ENCODE measurements at places on chromosomes 13 and 19.

DNA sequence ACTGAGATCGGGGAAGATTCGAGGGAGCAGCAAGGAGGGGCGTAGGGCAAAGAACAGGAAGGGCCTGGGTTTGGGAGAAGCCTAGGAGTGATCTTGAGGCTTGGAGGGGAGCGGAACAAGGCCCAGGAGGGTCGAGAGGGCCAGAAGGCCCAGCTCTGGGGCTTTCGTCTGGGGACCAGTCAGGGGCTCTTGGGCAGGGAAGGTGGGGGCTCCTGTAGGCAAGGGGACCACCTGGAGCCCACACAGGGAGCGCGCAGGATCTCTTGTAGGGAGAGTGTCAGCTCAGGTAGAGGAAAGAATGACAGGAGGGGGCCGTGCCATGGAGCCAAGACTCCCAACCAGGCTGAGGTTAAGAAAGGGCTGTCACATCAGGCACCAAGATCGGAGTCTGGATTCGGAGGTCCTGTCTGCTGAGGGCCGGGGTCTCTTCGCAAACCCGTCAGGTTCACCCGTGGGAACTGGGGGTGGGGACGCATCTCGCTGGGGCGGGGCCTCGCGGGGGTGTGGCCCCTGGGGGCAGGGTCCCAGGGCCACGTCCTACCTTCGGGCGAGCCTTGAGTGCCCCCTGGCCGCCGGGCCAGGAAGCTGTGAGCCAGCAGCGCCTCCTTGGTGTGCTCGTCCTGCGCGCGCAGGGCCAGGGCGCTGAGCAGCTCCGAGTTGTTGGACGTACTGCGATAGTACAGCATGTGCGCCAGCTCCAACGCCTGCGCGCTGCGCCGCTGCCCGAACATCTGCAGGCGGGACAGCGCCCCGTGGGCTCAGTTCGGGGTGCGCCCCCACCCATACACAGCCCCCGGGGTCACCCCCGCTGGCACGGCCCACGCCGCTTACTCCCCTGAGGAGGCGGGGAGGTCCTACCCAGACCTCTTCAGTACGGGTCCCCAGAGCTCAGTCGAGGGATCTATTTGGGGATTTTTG, 8.4 kb downstream of the EMP3 start:
- peak; percentile 91 for DNase-seq

DNA sequence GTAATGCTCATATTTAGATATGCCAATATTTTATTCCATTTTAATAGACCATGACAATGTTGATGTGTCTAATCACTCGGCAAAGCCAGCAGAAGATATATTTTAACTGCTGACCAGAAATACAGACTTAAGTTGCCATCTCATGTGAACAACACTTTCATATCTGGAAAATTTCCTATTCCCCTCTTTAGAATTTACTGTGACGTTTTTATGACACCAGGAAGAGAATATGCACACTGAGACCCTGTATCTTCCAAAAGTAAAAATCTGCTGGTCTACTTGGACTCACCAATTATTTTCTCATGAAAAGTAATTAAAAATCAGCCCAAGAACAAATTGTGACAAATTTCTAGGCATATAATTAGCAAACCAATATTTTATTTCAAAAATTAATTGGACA, 2.1 kb downstream of the PROSER1 start:
- no peak for DNase-seq

DNA sequence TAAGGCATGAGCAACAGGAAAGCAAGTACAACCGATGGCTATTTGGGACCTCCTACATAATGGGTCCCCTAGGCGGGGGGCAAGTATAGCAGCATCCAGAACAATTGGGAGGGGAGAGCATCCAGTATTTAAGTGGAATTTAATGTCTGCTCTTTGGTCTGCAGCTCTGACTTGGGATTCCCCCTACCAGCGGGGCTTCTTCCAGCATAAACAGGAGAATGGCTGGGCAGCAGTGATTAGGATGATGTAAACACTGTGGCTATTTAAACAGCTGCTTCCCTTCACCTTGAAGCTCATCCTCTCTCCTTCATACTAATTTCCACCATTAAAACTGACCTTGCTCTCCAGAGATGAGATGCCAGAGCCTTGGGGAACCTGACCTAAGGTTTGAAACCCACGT, 73.9 kb upstream of the OXGR1 start:
- no peak for DNase-seq

DNA sequence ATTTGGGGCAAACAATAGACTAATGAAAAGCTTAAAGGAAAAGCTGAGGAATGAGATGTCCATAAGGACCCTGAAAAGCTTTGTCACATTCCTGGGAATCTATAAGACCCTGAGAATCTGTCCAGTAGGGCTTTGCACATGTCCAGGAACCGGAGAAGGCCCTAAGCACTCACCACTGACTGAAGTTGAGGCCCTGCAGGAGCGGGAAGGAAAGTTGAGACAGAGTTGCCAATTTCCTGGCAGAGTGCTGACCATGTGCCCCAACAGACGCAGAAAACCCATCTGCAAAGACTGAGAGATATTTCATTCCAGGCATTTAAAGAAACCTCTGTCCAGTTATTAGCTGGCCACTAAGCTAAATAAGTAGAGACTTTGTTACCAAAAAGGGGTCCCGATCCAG, 890.5 kb downstream of the UQCRFS1 start:
- no peak for DNase-seq

- DNase-seq, result no peak
These were observed 805.6 kb upstream of the ARGLU1 start for GRCh38 chr13:107373551-107373950.

DNA sequence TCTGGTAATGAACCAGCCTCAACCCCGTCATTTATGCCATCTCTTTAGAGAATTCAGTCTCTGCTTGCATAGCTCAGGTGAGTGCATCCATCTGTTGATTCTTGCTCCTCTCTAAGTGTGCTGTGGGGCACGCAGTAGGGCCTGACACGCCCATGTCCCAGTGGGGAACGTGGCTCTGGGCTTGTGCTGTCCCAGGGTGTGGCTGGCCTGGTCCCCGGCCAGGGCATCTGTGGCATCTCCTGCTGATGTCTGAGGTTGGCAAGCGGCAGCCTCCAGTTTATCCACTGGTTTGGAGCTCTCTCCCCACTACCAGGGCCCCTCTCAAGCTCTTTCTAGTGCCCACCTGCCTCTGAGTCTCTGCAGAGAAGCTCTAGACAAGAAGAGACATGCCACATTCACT, 146.6 kb upstream of the GJB6 start:
- DNase-seq, result no peak

DNA sequence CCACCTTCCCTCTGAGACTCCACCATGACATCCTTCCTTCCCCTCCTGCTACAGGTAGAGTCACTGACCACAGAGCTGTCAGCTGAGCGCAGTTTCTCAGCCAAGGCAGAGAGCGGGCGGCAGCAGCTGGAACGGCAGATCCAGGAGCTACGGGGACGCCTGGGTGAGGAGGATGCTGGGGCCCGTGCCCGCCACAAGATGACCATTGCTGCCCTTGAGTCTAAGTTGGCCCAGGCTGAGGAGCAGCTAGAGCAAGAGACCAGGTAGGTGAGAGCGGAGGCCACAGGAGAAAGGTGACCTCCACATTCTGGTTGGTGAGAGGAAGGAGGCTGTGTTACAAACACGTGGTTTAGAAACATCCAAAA, 27.6 kb downstream of the KCNC3 start:
- DNase-seq, result no peak

GRCh38 chr19:4373601-4374497, 26.5 kb downstream of the SH3GL1 start:
- DNase-seq, result no peak

- no peak for DNase-seq
These were observed 21.9 kb downstream of the ANKRD27 start for GRCh38 chr19:32652894-32653598.

- DNase-seq, result no peak
These were observed 54.8 kb upstream of the HMGB1 start for GRCh38 chr13:30520571-30520970.

DNA sequence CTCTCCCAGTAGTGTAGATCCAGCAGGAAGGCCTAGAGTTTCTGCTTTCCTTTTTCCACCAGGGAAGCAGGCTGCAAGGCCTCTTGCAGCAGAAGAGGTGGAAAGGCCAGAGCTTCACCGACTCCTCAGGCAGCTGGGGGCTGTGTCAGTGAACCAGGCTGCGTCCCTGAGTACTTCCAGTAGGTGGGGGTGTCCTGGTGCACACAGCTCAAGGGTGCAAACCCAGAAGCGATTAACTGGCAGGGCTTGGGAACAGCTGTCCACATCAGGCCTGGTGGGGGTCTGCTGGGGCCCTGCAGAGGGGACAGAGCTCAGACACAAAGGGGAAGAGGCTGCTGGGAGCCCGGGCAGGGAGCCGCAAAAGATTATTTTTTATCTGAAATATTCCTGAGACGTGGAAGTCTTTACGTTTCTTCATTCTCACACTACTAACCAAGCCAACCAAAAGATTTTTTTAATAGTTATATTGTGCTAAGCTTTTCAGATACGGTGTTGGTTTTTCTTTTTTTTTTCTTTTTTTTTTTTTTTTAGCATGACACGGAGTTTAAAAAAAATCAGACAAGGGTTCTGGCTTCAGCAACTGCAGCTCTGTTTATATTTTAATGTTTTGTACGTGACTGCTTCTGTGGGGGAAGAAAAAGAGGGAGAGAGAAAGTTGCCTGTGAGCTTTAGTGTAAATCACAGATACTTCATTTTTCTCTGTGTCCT, 11.0 kb downstream of the TSHZ3 start:
- DNase-seq, result no peak

DNA sequence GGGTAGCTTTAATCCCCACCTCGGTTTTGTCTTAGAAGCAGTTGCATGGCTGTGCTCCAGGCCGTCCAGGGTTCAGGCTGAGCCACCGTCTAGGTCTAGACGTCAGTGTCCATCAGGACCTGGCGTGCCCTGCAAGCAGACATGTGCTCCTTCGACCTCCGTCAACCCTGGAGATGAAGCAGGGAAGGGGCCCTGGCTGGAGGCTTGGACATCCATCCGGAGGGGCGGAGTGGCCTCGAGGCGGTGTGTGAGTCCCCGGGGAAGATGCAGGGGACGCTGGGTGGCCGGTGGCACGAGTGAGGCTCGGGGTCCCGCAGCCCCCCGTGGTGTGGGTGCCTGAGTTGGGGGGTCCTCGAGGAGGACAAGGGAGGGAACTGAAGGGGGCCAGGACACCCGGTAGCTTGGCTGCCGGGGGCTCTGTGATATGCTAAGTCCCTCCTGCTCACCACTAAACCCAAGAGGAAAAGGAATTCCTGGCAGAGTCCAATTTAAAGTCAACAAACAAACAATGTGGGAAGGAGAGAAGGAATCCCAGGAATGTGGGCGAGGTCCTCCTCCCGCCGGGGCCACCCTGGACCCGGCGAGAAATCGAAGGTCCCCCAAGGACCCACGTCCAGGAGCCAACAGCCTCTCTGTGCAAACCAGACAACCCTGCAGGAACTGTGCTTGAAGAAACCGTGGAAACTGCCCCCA, 14.9 kb upstream of the PTBP1 start:
- DNase-seq, result no peak

GRCh38 chr13:39587939-39588338, 15.1 kb downstream of the LHFPL6 start:
- no peak for DNase-seq

DNA sequence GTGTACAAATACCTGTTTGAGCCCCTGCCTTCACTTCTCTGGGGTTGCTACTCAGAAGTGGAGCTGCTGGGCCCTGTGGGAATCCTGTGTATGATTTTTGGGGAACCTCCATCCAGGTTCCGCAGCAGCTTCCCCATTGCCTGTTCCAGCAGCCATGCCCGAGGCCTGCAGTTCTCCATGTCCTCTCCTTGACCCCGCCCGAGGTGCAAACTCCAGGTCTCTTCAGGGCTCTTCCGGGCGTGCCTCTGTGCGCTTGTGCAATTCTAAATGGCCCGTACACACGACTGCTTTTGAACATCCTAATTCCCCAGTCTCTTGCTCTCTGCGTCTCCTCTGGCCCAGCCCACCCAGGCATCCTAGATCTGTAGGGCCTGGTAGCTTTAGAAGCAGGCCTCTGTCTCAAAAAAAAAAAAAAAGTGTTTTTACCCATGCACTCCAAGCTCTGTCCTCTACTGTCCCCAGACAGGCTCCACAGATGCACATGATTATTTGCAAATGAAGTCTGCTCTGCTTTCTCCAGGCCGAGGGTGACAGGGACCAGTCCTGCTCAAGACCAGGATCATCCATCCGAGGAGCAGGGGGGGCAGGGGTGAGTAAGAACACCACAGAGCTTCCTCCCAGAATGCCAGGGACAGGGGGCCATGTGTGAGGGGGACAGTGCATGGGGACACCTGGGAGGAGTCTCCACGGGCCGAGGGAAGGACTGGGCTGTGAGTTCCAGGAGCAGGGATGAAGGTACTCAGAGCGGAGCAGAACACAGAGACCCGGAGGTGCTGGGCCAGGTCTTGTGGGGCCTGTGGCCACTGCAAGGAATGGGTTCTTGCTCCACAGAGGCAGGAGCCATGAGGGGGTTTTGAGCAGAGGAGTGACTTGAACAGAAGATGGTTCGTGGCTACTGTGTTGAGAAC, 51.7 kb downstream of the SLC7A9 start:
- no peak for DNase-seq

- DNase-seq, result no peak
These were observed 667.7 kb downstream of the DIAPH3 start for GRCh38 chr13:59495936-59496512.

GRCh38 chr19:40365613-40366401, 17.3 kb downstream of the PLD3 start:
- DNase-seq, result no peak

GRCh38 chr19:10044390-10044789, 31.1 kb downstream of the RDH8 start:
- DNase-seq, result no peak

- DNase-seq, result no peak
These were observed 13.9 kb downstream of the C3 start for GRCh38 chr19:6706633-6706958.

DNA sequence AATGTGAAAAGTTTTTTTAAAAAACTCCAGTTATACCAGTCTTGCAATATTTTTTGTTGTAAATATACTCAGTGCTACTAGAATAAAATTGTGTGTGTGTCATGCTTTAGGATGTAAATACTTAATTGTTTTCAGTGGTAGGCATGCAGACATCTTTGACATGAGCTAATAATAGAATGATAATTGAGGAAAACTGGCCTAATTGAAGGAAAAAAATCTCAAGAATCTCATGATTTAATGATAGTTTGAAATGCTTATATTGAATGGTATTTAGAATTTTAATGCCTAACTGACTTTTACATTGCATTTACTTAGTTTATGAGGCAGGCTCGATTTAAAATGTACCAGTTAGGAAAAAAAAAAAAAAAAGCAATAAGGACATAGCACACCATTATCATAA, 3.2 kb upstream of the MAB21L1 start:
- no peak for DNase-seq

DNA sequence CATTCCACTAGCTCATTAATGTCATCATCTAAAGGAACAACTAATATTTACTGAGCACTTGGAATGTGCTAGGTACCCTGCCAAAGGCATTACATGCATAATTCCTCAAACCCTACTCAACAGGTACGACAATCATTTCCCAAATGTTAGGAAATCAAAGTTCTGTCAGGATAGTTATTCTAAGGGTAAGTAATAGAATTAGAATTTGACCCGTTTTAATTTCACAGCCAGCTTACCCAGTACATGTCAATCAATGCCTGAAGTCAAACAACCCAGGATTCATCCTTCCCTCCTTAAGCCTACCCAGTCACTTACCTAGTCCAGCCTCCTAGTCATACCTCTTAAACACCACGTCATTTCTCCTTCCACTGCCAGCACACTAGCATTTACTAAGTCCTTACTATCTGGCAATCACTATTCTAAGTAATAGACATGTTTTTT, 2.4 kb downstream of the LNX2 start:
- no peak for DNase-seq
